ENCODE measurements at places on chromosomes 5 and 9.

DNA sequence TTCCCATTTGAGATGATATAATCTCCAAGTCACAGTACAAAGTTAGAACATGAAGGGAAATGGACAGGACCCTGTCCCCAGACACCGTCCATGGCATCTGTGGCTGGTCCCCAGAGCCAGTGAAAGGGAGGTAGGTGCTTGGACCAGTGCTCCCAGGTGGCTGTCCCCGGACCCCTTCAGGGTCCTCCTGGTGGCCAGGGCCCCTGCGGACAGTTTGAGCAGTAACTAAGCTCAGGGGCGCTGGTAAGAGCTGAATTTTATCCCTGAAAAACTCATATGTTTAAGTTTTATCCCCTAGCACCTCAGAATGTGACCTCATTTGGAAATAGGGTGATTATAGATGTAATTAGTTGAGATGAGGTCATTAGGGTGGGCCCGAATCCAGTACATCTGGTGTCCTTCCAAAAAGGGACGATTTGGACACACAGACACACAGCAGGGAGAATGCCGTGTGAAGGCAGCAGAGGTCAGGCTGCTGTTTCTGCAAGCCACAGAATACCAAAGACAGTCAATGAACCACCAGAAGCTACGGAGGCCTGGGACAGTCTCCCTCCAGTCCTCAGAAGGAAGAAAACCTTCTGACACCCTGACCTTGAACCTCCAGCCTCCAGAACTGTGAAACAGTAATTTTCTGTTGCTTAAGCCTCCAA lies 185.0 kb downstream of the ATPSCKMT start:
- no peak for DNase-seq

DNA sequence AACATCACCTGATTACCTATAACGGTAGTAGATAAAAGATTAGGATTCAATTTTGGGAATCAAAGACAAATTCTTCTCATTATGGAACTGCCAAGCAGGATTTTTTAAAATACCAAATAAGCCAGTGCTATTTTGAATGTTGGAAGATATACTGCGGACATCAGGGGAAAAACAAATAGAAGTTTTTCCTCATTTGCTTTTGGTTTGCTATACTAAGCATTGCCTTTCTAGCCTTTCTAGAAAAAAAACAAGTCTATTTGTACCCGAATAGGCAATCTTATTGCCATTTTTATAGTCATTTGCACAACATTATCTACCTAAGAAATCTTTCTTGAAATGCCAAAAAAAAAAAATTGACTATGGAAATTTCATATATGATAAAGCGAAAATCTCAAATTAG lies 379.5 kb downstream of the CDH10 start:
- no peak for DNase-seq

- DNase-seq, result no peak
Observed at GRCh38 chr5:2724831-2725230, 26.6 kb downstream of the IRX2 start.

DNA sequence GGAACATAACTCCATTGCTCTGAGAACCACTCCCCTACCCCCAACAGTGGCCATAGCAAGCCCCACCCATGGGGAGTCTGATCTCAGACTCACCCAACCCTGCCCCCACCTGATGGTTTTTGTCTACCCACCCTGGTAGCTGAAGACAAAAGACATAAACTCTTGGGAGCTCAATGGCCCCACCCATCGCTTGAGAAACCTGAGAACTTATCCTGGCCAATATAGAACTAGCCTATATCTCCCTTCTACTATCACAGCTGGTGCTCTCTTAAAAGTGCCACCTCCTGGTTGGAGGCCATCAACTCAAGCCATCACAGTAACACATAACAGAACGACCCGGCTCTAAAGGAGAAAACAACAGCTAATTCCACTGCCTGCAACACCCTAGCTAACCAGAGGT lies 47.9 kb upstream of the SNAPC3 start:
- DNase-seq, result no peak

DNA sequence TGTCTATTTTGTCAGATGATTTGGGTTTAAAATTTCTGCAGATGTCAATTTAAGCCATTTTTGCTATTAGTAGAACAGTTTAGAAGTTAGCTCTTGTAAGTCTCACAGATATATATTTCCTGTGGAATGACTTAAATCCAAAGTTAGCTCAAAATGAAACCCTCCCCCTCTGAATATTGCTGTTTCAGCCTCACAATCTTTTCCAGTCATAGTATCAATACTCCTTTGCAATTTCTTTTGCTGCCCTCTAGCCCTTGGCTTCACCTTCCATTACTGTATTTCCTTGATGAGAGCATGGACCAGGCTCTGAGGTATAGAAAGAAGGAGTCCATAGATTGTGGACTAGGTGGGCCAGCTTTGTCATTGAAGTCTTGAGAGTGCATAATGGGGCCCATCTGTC lies 124.4 kb downstream of the ATG10 start:
- no peak for DNase-seq

DNA sequence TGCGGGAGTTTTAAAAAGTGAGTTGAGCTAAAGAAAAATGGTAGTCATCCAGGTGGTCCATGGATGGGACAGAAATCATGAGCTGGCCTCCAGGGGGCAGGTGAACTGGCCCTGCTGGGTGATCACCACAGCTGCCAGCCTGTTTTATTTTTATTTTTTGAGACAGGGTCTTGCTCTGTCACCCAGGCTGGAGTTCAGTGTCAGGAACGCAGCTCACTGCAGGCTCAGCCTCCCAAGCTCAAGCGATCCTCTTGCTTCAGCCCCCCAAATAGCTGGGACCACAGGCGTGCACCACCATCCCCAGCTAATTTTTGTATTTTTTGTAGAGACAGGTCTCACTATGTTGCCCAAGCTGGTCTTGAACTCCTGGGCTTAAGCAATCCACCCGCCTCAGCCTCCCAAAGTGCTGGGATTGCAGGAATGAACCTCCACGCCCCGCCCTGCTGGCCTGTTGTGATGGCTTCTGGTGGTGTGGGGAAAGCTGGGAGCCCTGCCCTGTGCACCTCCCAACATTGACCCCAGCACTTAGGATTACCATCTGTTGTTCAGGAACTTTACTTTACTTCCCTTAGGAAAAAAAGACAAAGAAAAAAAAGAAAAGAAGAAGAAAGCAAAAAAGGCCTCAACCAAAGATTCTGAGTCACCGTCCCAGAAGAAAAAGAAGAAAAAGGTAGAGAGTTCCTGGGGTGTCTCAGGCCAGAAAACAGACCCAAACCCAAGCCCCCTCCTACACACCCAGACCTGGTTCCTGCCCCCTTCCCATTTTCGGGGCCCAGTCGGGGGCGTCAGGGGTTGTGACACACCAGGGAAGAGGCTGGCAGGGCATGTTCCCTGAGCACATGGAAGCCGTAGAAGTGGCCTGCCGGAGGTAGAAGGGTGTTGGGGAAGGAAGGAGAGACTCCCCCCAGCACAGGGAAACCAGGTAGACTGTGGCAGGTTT lies 14.7 kb downstream of the CD74 start:
- DNase-seq, result no peak

DNA sequence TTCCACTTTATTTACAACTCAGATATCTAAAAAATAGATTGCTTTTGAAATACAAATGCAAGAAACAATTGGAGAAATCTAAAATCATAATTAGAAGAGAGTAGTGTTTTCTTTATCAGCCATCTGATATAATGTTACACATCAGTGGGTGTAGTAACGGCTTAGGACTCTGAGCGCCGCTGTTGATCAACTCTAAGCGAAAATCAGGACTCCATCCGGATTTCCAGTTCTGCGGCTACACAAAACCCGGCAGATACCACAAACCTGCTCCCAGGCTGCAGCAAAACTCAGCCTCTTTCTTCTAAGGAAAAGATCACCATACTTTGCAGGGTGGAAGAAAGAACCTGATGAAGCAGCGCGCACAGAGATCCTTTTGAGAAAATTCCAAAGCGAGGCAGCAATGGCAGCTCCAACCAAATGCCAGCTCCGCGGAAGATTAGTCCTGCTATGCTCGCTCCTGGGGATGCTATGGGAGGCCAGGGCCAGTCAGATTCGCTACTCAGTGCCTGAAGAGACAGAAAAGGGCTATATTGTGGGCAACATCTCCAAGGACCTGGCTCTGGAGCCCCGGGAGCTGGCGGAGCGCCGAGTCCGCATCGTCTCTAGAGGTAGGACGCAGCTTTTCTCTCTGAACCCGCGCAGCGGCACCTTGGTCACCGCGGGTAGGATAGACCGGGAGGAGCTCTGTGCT lies at the start of gene PCDHGA9:
Gene PCDHGA9 (plus strand): TSS at position 226 of the 691 bp plus-strand sequence. CDS start 175 bp downstream, at position 401.
- no peak for DNase-seq

GRCh38 chr5:73947906-73948640 lies 322.1 kb downstream of the ARHGEF28 start:
- DNase-seq, result no peak

DNA sequence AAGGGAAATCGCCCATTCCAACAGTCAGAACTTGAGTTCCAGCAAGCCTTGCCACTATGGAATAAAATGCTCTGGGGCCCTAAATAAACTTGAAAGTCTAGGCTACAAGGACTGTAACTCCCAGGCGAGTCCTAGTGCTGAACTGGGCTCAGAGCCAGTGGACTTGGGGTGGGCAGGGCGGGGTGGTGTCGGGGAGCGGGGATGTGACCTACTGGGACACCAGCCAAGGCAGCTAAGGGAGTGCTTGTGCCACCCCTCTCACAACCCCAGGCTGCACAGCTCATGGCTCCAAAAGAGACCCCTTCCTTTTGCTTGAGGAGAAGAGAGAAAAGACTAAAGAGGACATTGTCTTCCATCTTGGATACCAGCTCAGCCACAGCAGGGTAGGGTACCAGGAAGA lies 61.5 kb downstream of the MEIKIN start:
- no peak for DNase-seq

- DNase-seq, result no peak
Observed at GRCh38 chr5:168701641-168702040, 122.5 kb upstream of the PANK3 start.

- DNase-seq, result no peak
Observed at GRCh38 chr5:12825163-12825562, 920.9 kb upstream of the CTNND2 start.

- DNase-seq, result peak; percentile 67
Observed at GRCh38 chr9:72977670-72978069, 24.8 kb upstream of the ALDH1A1 start.

DNA sequence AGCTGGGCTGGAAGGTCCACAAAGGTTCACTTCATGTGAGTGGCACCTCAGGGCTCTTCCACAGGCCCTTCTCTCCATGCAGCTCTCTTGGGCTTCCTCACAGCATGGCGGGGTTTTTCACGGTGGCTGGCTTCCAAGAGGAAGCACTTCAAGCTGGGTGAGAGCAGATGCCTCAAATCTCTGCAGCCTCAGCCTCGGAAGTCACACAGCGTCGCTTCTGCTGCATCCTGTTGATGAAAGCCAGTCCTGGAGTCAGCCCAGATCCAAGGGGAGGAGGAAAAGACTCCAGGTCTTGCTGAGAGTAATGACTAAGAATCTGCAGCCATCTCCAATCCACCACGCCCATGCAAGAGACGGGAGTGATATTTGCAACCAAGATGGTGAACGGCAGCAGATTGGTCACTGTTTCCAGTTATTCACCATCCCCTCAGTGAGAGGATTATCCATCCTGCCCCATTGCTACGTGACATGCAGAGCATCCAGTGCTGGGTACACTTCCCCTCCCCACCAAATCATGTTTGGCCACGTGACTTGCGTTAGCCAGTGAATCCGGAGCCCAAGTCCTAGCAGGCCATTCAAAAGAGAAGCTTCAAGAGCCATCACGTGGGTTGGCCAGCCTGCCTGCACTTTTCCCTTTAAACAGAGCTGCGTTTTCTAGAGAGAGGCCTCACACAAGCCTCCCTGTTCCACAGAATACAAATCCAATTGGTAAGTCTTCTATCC lies 173.9 kb downstream of the C9orf50 start:
- DNase-seq, result no peak

GRCh38 chr9:74284581-74285450 lies 212.3 kb upstream of the RORB start:
- peak; percentile 67 for DNase-seq

DNA sequence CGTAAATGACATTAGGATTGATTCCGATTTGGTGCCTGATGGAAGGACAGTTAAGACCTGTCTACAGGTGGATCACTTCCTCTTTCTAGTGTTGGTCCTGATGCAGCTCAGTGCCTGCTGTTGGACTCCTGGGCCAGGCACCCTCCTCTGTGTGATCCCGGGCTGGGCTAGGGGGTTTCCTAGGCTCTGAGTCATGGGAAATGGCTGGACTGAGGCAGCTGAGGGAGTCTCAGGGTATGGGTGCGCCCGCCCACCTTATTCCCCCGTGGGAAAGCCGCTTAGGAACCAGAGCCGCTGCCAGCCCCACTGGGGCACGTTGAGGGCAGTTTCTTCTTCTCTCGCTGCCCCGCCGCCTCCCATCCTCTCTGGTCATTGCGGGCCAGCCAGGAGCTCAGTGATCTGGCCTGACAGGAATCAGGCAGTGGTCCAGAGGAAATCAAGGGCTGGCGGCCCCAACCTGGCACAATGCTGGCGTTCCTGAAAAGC lies 12.9 kb downstream of the TCF7 start:
- DNase-seq, result peak; percentile 90

DNA sequence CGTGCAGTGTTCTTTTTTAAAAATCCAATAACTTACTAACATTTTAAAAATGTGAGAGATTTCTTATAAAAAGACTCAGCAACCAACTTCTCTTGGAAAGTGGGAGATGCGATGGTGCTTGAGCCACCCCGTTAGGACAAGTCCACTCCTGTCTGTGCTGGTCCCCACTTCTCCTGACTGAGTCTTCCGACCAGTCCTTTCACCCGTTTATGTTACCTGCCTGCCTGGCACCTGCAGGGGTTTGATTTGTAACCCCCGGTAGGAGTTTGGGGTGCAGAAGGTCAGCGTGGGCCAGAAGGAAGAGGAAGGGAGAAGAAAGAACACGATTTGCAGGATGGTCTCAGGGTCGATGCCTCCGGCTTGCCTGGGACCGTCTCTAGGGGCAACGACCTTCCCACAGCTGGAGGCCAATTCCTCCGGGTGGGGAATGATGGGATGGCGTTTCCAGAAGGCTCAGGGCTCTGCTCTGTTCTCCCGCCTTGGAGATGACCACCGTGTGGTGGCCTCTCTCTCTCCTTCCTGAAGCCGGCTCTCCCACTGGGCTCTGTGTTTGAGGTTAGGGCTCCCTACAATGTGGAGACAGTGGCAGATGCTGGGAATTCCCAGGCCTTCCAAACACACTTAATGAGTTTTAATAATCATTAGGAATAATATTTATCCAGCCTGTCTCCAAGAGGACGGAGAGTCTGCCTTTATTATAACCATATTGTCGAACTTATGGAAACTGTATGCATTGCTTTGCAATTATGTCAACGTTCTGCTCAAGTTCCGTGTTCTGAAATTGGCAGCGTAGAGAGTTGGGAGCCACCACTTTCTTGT lies 14.8 kb downstream of the COL27A1 start:
- no peak for DNase-seq

DNA sequence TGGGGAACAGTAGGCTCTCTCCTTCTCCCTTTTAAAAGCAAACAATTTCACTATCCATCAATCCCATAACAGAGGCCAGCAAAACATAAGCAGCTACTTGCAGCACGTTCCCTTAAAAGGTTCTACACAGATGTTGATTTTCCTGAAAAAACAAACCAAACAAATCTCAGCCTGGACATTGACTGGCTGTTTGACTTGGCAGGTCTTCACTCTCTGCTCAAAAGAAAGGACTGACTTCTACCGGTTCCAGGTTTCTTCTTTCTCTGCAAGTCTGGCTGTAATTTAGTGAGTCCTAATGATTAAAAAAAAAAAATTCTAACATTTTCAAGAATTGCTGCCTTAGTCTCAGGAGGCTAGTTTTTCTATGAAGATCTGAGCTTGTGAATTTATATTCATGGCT lies 203.1 kb upstream of the EFNA5 start:
- DNase-seq, result no peak

Data from Daoy (cell line).